ENCODE measurements at places on chromosomes 13 and 19.
A peak's percentile ranks its signal among the peaks of the same experiment; 100 is the strongest.

- DNase-seq = no peak
These were observed 7.4 kb upstream of the FCGBP start for GRCh38 chr19:39941615-39942365.

- DNase-seq = peak; percentile 58
These were observed 15.4 kb upstream of the MATK start for GRCh38 chr19:3801412-3802096.

DNA sequence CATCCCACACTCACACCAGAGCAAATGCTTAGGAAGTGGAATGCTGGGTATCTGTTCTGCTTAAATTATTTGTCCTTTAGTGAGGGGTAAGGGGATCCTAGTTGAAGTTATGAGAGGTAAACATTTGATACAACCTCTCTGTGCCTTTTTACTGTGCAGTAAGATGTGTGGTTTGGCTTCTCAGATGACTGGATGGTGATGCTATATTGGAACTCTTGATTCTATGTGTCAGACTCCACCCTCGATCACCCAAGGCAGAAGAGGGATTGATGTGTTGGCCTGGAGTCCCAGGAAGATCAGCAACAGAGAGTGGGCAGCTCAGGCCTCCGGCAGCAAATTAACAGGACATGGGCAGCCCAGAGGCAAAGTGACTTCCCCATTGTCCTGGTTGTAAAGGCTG is 66.7 kb downstream of the SIPA1L3 start:
- no peak for DNase-seq

DNA sequence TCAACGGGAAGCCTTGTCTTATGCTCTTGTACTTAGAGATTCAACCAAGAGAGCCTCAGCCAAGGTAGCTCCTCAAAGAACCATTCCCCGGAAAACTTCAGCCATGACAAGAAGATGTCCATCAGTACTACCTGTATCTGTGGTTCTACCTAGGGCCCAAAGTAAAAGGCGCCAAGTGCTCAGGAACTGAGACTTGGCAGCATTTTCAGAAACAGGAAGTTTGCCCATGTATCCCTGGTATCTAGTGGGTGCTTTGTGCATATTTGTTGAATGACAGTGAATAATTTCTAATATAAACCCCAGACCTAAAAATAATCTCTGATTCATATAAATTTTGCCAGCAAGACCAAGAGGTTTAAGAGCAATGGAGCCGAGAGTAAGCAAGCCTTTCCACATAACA is 7.2 kb downstream of the FAM216B start:
- no peak for DNase-seq

DNA sequence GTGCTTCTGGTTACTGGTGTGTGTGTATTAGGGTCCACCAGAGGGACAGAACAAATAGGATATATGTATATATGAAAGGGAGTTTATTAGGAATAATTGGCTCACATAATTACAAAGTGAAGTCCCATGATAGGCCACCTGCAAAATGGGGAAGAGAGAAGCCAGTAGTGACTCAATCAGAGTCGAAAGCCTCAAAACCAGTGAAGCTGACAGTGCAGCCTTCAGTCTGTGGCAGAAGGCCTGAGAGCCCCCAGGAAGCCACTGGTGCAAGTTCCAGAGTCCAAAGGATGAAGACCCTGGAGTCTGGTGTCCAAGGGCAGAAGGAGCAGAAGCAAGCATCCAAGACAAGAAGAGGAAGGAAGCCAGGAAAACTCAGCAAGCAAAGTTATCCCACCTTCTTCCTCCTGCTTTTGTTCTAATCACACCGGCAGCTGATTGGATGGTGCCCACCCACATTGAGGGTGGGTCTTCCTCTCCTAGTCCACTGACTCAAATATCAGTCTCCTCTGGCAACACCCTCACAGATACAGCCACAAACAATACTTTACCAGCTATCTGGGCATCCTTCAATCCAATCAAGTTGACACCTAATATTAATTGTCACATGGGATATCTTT is 21.7 kb upstream of the SCEL start:
- no peak for DNase-seq

GRCh38 chr19:46980761-46981160 is 38.9 kb upstream of the NPAS1 start:
- DNase-seq = no peak

DNA sequence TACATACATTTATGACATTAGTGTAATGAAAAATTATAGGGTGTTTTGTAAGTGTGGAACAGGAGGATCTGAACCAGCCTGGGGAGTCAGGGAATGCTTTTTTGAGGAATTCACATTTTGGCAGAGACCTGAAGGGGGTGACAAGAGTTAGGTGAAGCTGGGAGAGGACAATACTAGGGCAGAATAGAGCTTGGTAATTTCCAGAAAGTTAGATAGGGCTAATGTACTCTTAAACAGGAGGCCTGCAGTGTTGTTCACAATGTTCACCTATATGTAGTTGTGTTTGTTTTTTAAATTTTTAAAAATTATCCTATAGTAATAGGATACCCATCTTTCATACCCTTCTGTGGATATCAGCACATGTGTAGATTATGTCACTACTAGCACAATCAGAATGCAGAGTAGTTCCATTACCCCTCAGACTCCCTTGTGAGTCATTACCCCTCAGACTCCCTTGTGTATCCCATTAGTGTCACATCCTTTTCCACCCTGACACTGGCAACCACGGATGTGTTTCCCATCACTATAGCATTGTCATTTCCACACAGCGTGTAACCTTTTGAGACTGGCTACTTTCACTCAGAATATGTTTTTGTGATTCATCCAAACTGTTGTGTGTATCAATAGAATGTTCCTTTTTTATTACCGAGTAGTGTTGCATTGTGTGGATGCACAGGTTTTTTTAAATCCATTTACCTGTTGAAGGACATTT is 43.1 kb downstream of the PCCA start:
- DNase-seq = no peak

DNA sequence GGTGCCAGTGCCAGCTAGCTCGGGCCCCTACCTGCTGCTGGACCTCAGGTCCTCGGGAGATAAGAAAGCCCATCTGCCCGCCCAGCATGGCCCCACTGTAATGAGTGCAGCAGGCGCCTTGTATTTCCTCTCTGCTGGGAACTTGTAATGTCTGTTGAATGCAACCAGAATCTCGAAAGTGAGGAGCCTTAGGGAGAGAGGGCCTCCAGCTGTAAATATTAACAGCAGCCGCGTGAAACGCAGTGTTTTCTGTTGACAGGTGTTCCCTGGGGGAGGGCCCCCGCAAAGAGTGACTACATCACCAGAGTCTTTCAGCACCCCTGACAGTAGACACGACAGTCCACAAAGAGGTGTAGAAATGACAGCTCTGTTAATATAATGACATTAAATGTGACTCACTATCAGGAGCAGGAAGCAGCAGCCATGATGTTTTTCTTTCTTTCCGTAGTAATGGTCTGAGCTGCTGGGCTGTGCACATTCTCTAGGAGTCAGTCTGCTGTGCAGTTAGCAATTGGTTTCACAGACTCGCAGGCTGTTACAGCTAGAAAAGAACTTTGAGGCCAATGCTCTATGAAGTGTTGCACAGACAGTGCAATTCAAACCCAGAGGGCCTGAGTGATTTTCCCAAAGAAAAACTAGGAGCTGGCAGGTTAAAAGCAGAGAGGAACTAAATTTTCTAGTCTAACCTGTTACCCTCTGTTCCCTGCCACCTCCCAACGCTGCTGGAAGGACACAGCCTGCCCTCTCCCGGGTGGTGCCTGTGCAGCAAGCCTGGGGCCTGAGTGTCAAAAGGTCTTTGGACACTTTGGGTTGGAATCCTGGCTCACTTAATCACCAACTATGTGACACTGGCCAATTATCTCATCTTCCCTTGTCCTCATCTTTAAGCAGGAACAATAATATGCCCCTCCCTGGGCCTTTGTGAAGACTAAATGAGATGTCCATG is 58.6 kb upstream of the WASF3 start:
- no peak for DNase-seq

GRCh38 chr19:49858088-49858985 is 7.4 kb downstream of the PTOV1 start:
- DNase-seq = no peak

- no peak for DNase-seq
These were observed 230.9 kb upstream of the SLC10A2 start for GRCh38 chr13:103297083-103297482.

DNA sequence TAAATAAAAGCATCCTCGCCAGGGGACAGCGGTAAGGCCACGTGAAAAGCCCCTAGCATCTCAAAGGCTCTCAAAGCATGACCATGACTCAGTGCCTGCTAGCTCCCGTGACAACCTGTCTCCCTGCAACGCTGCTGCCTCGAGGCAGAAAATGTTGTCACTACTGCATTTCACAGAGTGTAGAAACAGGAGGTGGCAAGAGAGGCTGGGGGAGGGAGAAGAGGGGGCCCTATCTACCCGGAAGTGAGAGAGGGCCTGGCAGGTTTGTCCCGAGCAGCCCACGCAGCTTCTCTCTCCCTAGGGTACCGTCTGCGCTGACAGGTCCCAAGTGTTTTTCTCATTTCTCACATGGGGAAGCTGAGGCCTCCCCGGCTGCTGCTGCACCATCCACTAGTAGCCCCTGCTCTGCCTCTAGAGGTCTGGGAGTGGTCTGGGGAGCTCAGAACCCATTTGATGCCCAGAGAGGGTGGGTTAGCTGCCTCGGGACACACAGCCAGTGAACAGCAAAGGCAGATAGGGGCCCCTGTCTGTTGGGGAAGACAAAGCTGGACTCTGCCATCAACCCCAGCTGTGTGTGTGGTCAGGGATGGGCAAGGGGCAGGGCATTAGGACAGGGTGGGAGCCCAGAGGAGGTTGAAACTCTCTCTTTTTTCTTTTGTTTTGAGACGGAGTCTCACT is 3.7 kb downstream of the TINCR start:
- no peak for DNase-seq

DNA sequence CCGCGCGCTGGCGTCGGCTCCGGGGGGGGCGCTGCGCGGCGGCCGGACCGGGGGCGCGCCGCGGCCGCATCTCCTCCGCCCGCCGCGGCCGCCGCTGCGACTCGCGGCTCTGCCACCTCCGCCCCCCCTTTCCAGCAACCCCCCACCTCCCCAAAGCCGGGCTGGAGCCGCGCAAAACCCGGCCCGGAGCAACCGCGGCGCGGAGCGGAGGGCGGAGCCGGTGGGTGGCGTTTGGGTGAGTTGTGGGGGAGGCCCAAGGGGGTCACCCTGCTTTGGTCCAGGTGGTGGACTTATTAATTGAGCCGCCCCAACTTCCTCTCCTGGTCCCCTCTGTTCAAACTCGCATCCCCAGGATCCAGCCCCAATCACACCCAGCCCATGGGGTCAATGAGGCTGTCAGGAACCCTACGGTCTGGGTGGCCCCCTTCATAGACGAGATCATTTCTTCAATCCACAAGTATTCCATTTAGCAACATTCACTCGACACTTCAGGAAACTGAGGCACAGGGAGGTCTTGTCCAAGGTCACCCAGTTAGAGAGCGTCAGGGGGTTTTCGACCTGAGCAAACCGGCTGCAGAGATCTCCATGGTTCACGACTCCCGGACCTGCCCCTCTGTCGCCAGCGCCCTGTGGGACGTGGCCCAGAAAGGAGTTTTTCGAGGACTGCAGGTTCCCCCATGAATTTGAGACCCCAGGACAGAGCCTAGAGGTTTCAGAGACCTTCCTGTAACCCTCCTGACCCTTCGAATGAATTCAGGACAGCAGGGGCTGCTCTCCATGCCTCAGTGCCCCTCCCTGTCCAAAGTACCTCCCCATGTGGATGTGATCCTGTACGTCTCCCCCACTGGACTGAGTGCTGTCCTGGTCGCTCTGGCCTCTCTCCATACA is 22.4 kb upstream of the SEMA6B start:
- no peak for DNase-seq

DNA sequence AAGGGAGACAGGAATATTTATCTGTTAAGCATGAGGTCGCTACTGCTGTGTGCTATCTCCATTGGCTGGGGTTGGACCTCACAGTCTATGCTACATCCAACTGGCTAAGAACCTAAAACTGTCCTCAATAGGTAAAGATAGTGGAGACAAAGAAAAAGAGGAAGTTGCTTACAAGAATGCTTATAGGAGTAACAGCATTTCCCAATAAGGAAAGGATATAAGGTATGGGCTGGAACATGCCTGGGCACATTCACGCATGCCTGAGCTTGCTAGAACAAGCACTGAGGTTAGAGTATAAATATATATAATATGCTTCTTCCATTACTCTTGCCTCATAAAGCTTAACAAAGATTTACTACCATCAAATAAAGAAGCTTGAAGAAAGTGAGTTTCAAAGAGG is 47.9 kb upstream of the CEACAM21 start:
- DNase-seq = no peak

- DNase-seq = no peak
These were observed 447 bp downstream of the RBM42 start for GRCh38 chr19:35629332-35629633.
